ENCODE measurements at places on chromosomes 5 and 9.

DNA sequence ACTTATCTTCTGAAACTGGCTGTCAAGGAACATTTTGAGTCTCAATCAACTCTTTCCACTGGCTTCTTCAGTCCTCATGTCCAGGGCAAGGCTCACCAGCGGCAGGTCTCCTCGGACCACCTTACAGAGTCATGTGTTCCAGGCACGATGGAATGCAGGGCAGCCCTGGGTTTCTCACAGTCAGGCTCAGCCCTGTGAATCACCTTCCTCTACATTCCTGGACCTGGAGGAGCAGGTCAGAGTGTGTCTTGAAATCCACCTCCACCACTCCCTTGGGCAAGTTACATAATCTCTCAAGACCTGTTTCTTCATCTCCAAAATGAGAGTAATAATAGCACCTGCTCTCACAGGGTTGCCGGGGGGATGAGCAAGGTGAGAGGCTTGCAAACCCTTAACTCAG, 16.0 kb downstream of the ENC1 start:
- DNase-seq, result no peak

DNA sequence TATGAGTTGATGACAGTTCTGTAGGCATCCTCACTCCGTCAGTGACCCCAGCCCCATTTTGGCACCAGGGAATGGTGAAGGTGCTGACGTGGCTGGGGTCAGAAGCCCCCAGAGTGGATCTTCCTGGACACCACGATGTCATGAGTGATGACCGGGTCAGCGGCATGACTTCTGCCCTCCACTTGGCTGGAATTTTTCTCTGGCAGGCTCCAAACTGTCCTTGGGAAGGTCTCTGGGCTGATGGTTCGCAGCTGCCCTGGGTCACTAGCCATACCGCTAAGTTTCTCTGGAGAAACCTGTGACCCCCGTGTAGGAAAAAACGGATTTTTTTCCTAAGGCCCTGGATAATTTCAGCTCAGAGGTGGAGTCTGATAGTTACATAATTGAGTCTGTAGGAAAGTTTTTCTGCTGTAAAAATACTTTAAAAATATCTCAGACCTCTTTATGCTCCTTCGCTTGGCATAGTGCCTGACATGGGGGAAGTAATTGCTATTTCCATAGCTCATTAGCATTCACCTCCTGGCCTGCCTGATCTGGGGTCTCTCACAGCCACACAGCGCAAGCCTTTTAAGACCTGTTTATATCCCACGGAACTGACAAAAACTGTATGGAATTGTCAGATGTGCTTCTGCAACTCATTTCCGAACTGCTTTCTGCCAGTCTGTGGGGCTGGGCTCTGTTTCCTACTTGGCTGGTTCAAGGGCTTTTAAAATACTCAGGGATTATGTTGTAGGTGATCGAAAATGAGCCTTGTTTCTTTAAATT, 69.2 kb downstream of the ANGPTL2 start:
- DNase-seq, result no peak

DNA sequence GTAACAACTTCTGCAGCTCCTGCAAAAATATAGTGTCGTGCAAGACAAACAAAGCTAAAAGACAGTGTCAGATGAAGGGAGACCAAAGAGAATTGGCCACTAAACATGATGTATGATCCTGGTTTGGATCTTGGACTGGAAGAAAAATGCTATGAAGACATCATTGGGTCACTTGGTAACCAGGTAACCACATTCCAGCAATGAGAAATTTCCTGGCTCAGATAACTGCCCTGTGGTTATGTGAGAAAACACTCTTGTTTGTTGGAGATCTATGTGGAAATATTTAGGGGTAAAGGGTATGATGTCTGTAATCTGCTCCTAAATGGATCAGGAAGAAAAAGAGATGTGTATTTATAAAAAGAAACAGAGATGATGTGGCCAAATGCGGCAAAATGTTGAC, 45.5 kb upstream of the ANKRD33B start:
- DNase-seq, result no peak

GRCh38 chr9:107675351-107676259, 186.0 kb upstream of the KLF4 start:
- no peak for DNase-seq

DNA sequence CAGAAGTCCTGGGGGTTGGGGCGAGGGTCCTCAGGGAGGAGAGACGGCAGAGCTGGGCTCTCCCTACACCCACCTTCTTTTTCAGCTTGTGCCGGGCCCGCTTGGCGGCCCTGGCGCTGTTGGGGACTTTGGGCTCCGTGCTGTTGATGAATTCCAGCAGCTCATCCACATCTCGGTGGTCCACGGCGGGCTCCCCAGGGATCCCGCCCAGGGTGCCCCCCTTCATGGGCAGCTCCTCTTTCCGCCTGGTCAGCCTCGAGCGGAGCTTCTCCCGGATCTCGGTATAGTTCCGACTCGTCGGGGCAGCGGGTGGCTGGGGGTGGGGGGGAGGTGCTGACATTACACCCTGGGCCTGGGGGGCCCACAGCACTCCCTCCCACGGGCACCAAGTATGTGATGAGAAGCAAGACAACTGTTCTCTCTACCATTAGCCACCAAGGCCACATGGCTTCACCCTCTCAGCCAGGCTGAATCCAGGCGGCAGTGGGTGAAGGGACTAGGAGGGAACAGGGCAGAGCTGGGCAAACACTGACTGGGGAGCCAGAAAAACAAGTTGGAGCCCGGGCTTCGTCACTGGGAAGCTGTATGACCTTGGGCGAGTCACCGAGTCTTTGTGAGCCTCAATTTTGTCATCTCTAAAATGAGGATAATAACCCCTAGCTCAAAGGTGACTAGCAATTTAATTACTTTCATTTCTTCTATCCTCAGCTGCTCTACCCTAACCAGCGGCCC, 14.6 kb upstream of the DDX41 start:
- DNase-seq, result no peak

GRCh38 chr5:88226881-88227450, 41.7 kb downstream of the TMEM161B start:
- no peak for DNase-seq

DNA sequence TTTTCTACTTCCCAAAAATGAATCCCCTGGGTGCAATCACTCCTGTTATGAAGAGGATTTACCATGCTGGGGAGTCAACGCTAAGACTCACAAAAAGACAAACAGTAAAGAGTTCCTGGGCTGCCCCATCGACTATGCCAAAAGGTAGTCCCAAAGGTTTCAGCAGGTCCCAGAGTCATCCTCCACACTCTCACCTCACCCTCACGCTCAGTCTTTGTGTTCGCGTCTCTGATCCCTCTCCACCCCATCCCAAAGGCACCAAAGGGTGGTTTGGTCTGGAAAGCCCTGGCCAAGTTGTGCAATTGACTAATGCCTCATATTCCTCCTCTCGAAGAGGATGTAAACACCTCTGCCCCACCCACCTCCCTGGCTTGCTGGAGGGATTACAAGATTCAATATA, 240.2 kb upstream of the NFIL3 start:
- no peak for DNase-seq

GRCh38 chr5:9775339-9775738, 145.2 kb upstream of the TAS2R1 start:
- no peak for DNase-seq

DNA sequence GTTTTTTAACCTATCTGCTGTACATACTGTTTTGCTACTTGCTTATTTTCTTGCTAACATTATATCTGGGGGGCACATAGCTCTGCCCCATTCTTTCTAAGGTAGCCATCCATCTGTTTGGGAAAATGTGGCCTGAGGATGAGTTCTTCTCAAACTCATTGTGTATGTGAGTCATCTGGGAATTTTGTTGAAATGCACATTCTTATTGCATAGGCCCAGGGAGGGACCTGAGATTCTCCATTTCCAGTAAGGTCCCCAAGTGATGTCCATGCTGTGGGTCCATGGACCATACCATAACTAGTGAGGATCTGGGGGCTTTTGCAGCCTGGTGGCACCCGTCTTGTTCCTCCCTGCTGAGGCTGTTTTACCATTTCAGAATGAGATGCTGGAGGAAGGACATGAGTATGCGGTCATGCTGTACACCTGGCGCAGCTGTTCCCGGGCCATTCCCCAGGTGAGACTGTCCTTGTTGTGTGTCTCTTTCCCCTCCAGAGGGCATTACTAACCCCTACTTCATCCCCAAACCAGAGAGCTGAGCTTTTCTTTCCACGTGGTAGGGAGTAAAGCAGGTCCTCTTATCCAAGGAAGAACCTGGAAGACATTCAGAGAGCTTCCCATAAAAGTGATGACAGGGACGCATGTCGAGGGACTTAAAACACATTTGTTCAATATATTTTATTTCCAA, 28.6 kb downstream of the CYFIP2 start:
- DNase-seq, result no peak

- DNase-seq, result no peak
Observed at GRCh38 chr9:111944241-111944866, 47.7 kb downstream of the UGCG start.

DNA sequence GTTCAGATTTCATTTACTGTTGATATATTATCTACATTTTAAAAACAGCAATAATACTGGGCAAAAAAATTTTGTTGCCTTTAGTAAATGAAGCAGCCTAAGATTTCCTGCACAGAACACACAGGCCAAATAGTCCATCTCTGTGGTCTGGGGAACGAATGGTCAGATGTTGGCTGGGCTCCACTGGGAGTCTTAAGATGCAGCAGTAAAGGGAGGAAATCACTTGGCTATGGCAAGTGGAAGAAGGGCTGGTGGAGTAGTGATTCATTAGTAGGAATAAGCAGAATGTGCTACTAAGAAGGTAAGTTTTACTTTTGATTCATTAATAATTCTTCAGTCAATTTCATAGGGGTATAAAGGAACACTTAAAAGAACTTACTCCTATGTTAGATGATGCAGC, 91.1 kb upstream of the ARRDC3 start:
- no peak for DNase-seq

- DNase-seq, result peak; percentile 58
Observed at GRCh38 chr5:80275347-80275746, 19.5 kb upstream of the SERINC5 start.

DNA sequence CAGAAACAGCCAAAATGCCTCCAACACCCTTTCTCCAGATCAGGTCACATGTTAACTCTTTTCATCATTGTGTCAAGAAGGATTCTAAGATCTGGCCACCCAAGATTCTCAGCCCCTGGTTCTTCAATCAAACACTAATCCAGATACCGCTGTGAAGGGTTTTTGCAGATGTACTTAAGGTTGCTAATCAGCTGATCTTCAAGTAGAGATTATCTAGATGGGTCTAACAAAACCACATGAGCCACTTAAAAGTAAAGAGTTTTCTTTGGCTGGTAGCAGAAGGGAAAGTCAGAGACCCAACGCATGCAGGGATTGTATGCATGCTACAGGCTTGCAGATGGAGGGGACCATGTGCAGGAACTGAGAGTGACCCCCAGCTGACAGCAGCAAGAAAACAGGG, 267.9 kb downstream of the CDK5RAP2 start:
- no peak for DNase-seq

DNA sequence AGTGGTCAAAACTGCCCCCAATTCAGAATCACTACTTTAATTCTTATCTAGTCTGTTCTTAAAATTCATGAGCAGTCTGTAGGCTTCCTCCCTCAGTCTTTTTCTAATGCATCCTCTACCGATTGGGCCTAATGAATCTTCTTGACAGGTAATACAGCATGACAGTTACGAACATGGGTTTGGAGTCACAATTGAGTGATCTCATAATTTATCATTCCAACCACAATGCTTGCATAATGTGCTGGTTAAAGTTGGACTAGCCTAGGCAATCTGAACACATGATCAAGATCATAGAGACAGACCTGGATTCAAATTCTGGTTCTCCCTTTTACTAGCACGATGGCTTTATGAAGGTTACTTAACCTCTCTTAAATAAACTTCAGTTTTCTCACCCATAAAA, 33.1 kb upstream of the SETD9 start:
- no peak for DNase-seq

DNA sequence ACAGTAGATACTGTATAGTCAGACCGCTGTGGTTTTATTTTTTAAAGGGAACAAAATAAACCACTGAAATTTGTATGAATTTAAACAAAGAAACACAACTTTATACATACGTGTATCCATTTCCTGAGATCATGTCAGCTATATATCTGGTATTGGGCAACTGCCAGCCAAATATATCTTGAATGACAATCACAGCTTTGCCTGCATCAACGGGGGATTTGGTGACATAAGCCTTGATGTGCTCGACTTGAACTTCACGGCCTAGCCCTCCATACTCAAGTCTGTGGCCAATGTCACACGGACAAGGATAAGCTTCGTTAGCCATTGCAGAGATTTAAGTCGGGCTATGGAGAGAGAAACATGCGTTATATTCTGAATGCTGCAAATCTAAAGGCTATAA, 17.3 kb downstream of the CMBL start:
- DNase-seq, result no peak

- no peak for DNase-seq
Observed at GRCh38 chr5:123785162-123786071, 273.4 kb downstream of the CSNK1G3 start.

GRCh38 chr5:92703976-92704375, 877.0 kb downstream of the NR2F1-AS1 start:
- DNase-seq, result no peak
